RPMI7951 (cell line): ENCODE measurements at places on chromosomes 4 and X.

GRCh38 chr4:154314248-154314647 lies 177.4 kb downstream of the DCHS2 start:
- peak; percentile 46 for DNase-seq

GRCh38 chr4:148454835-148455234 lies 12.6 kb upstream of the NR3C2 start:
- DNase-seq = no peak

DNA sequence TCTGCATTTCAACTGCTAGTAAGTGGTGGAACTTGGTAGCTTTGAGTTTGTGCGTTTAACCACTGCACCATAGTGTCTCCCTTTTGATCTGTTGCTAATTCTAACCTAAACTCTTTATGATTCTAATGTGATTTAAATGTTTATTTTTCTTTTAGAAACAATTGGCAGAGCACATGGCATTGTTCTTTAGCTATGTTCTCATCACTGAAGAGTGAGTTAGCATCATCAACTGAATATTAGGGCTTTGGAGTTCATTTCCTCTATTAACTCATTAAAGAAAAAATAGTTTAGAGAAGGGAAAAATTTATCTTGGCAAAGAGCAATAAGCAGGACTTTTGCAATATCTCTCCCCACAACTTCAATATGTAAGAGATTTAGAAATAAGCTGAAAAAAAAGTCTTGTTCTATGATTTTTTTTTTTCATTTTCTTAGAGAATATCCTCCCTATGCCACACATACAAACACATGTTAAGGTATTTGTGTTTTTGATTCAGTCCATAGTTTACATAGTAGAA lies 25.7 kb downstream of the CPEB2 start:
- no peak for DNase-seq

- no peak for DNase-seq
Measured at GRCh38 chr4:53997898-53998297, 66.5 kb downstream of the CHIC2 start.

DNA sequence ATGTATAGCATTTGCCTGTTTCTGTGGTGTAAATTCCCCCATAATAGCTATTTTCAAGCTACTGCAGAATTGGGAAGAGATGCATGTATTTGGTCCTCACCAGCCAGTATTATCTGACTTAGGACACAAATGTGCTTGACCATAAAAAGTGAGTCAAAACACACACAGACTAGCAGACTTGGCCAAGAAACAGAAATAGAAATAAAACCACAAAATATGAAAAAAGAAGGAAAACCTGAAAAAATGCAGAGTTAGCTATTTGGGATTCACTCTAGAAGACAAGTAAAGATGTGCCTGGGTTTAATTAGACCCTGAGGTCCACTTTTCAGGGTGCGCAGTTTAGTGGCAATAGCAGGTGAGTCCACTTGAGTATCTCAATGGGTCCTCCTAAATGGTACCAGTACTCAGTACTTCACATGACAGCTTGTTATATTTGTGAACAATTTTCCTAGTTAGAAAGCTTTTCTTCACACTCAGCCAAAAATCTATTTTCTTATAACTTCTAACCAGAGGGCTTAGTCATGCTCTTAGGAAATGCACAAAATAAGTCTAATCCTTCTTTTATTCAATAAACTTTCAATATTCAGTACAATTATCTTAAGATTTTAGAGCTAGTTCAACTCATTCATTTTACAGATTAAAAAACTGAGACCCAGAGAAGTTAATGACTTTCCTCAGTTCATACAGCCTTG lies 108.7 kb upstream of the JADE1 start:
- DNase-seq = no peak

DNA sequence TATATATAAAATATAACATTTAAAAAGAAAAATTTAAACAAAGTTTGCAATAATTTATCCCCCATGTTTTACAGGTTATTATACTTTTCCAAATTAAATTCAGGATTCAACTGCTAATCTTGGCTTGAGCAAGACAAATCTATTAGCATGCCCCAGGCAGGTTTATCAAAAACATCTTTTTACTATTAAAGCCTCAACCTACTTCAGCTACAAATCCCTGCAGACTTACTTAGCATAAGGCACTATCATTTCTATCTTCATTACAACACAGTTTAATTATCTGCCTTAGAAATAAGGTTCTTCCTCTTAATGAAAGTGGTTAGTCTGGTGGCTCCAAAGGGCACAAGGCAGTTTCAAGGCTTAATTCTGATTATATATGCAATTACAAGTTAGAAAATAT lies 477.6 kb downstream of the PACRGL start:
- no peak for DNase-seq

GRCh38 chr4:123941306-123941705 lies 544.7 kb downstream of the SPRY1 start:
- DNase-seq = no peak
